ENCODE measurements at places on chromosomes 5 and 9.

DNA sequence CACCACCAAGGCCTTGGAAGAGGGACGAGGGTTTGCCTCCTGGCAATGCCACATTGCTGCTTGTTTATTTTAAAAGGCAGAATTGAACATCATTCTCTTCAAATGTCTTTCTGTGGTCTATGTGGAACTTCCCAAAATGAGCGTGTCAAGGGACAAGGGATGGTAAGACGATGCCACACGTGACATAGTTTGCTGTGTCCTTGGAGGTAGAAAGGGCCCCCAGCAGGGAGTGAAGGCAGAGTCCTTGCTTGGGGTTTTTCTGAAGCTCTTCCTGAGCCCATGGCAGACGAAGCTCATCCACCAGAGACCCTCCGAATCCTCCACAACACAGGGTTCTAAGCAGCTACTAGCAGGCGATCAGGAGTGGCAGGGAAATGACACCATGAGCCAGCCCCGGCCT, 28.3 kb downstream of the PRRX2 start:
- H3K4me3 ChIP-seq = no peak overlapping the region
- H3K27me3 ChIP-seq = no peaks in the 10 kb centered on the region
- no peak overlapping the region for H3K27ac ChIP-seq
- H3K36me3 ChIP-seq = no peaks in the 10 kb centered on the region

DNA sequence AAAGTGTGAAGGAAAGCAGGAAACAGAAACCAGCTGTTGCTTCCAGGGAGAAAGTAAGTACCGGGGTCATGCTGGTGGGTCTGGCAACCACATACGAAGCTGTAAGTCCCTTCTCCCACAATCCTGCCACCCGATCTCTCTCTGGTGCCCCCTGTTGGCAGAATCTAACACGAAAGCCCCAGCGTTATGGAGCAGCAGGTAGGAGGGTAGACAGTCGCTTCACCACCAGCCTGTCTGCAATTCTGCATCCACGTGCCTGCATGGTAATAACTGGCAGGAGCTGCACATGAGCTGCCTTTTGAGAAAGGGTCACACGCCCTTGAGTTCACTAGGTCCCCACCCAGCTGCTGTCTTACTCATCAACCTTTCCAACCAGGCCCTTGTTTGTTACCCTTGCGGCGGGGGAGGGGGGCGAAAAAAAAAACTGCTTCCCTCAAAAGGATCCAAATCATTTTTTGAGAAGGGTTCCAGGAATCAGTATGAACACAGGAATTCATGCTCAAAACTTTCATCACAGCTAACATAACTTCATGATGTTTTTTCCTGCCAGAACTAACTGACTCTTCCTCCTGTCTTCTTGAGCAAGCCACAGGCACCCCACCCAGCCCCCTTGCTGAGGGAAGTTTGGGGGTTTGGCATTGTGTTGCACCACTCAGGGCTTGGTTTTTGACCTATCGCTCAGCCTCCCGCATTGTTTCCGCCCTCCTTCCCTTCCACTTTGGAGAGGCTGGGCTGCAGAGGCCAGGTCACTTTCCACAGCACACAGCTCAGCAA, 19.6 kb upstream of the TMEM252 start:
- no peaks in the 10 kb centered on the region for H3K4me1 ChIP-seq
- H3K27me3 ChIP-seq = no peaks in the 10 kb centered on the region
- H3K4me3 ChIP-seq = no peak overlapping the region
- no peak for DNase-seq
- H3K27ac ChIP-seq = no peak overlapping the region
- H3K36me3 ChIP-seq = no peaks in the 10 kb centered on the region

DNA sequence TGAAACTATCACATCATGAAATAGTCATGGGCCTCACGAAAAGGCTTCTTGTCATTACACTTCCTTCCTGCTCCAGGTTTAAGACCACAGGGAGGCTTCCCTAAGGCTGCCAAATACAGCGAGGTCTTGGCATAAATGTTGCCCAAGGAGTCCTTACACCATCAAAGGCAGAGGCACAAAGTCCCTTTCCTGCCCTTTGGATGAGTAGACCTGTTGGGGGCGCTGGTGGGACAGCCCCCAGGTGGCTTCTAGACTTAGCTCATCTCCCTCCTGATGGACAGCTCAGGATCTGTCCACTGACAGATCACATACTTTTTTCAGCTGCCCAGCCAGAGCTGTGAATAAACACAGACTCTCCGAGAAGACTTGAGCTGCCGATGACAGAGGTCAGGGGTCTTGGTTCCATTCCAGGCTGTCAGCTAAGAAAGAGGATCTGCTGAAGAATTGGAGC, 15.5 kb upstream of the MEGF9 start:
- H3K27ac ChIP-seq = peak overlapping the region; percentile 2
- no peaks in the 10 kb centered on the region for H3K27me3 ChIP-seq
- no peak overlapping the region for H3K4me3 ChIP-seq
- DNase-seq = no peak
- no peaks in the 10 kb centered on the region for H3K4me1 ChIP-seq

- DNase-seq = no peak
- H3K27ac ChIP-seq = no peak overlapping the region
- no peaks in the 10 kb centered on the region for H3K36me3 ChIP-seq
- no peaks in the 10 kb centered on the region for H3K4me1 ChIP-seq
Measured at GRCh38 chr5:98777295-98777694, 3.8 kb downstream of the RGMB start.

- H3K4me1 ChIP-seq = no peaks in the 10 kb centered on the region
- no peaks in the 10 kb centered on the region for H3K36me3 ChIP-seq
- H3K4me3 ChIP-seq = no peak overlapping the region
- no peak overlapping the region for H3K27ac ChIP-seq
Measured at GRCh38 chr5:63768221-63768620, 194.0 kb downstream of the HTR1A start.

- no peaks in the 10 kb centered on the region for H3K36me3 ChIP-seq
- peaks cover 2% of the 10 kb centered on the region for H3K4me1 ChIP-seq
- DNase-seq = no peak
- H3K27ac ChIP-seq = peak overlapping the region; percentile 89
- H3K4me3 ChIP-seq = peak overlapping the region; percentile 48
Measured at GRCh38 chr9:35730486-35730854, 1.5 kb downstream of the TLN1 start.

GRCh38 chr5:27590503-27590902, 552.1 kb upstream of the CDH9 start:
- no peak for DNase-seq
- no peak overlapping the region for H3K27ac ChIP-seq
- no peaks in the 10 kb centered on the region for H3K36me3 ChIP-seq
- no peaks in the 10 kb centered on the region for H3K4me1 ChIP-seq
- H3K27me3 ChIP-seq = no peaks in the 10 kb centered on the region
- H3K4me3 ChIP-seq = no peak overlapping the region

- peak overlapping the region; percentile 2 for H3K27ac ChIP-seq
- peak; percentile 91 for DNase-seq
- H3K27me3 ChIP-seq = no peaks in the 10 kb centered on the region
- H3K4me3 ChIP-seq = no peak overlapping the region
- H3K4me1 ChIP-seq = peaks cover 2% of the 10 kb centered on the region
Measured at GRCh38 chr9:2570615-2571479, 50.7 kb upstream of the VLDLR start.

GRCh38 chr5:17157294-17157693, 60.1 kb upstream of the BASP1 start:
- no peak for DNase-seq
- H3K4me1 ChIP-seq = no peaks in the 10 kb centered on the region
- no peaks in the 10 kb centered on the region for H3K36me3 ChIP-seq
- H3K27ac ChIP-seq = no peak overlapping the region
- H3K4me3 ChIP-seq = no peak overlapping the region
- H3K27me3 ChIP-seq = no peaks in the 10 kb centered on the region

DNA sequence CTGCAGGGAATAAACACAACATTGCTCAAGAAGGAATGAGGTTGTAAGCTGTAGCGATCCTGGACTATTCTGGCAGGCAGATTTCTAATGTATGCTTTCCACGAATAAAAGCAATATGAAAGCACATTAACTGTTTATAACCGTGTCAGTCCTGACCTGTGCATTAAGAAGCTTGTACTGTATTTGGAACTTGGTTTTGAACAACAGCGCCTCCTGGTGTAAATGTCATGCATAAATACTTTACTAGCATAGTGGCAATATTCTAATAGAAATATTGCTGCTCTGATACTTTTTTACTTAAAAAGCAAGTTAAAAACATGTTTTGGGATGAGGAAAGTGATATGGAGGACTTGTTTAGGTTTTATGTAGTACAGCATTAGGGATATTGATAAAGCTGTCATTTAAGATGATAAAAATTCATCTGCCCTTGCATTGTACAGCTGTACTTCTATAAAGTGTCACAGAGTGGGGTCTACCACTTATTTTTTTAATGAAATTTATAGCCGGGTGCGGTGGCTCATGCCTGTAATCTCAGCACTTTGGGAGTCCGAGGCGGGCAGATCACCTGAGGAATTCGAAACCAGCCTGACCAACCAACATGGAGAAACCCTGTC, 70.7 kb upstream of the GNE start:
- no peaks in the 10 kb centered on the region for H3K36me3 ChIP-seq
- H3K4me1 ChIP-seq = no peaks in the 10 kb centered on the region
- no peak overlapping the region for H3K4me3 ChIP-seq
- DNase-seq = no peak
- H3K27ac ChIP-seq = no peak overlapping the region

DNA sequence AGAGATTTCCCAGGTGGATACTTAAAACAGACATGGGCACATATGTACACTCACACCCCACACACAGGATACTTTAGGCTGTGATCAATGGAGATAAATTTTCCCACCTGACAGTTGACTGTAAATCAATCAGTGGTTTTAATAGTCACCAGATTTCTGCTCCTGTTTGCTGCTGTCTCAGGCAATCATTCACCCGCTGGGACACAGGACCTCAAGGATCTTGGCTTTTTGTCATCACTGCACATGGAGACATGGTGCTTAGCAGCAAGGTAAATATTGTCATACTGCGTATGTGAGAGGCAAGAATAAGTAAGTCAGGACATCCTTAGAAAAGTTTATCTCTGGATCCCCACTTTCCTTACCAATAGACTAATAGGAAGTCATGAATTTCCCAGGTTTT, 60.8 kb upstream of the KLF9 start:
- no peak overlapping the region for H3K27ac ChIP-seq
- DNase-seq = no peak
- peaks cover 6% of the 10 kb centered on the region for H3K4me1 ChIP-seq
- H3K4me3 ChIP-seq = no peak overlapping the region
- H3K36me3 ChIP-seq = no peaks in the 10 kb centered on the region

- H3K27me3 ChIP-seq = no peaks in the 10 kb centered on the region
- H3K4me3 ChIP-seq = no peak overlapping the region
- no peak for DNase-seq
- H3K27ac ChIP-seq = no peak overlapping the region
- H3K36me3 ChIP-seq = no peaks in the 10 kb centered on the region
- H3K4me1 ChIP-seq = no peaks in the 10 kb centered on the region
Measured at GRCh38 chr5:149732324-149733128, 2.4 kb downstream of the PPARGC1B start.

DNA sequence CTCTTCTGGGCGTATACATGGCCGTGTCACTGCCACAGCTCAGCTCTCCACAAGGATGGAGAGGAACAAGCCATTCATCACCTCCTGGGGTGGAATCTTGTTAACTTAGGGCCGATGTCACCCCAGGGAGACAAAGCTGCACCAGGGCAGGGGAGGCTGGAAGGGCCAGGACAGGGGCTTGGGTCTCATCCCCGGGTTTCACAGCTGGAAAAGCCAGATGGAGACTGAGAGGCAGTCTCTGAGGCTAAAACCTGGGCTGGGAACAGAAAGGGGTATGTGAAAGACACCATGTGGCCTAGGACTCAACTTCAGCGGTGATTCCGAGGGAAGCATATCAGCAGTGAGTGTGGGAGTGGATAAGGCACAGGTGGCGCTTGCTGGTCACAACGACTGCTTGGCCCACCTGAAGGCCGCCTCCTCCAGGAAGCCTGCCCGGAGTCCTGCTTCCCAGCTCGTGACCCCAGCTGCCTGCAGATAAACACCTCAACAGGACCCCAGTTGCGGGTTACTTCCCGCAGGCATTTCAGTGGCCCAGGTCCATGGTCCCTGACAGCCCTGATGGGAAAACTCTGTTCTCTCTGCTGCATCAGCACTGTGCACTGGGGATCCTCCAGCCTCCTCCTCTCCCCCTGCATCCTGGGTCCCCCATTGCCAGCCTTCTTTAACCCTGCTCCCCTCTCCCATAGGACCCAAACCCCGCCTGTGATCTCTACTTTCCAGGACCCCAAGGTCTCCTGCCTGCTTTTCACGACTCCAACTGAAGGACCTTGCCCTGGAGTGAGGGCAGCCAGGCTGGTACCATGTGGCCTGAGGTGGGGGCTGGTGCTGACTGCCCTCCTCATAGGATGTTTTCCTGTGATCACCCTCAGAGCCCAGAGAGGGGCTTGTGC, 51.7 kb upstream of the FCN1 start:
- H3K4me1 ChIP-seq = no peaks in the 10 kb centered on the region
- H3K36me3 ChIP-seq = no peaks in the 10 kb centered on the region
- peak; percentile 27 for DNase-seq

- H3K4me3 ChIP-seq = no peak overlapping the region
- H3K27ac ChIP-seq = no peak overlapping the region
- H3K36me3 ChIP-seq = no peaks in the 10 kb centered on the region
Measured at GRCh38 chr5:159629158-159629557, 287.1 kb upstream of the ADRA1B start.

- H3K36me3 ChIP-seq = no peaks in the 10 kb centered on the region
- no peak overlapping the region for H3K27ac ChIP-seq
- H3K4me1 ChIP-seq = no peaks in the 10 kb centered on the region
- H3K4me3 ChIP-seq = no peak overlapping the region
- no peaks in the 10 kb centered on the region for H3K27me3 ChIP-seq
- no peak for DNase-seq
Measured at GRCh38 chr5:77662635-77663034, 24.1 kb upstream of the OTP start.

DNA sequence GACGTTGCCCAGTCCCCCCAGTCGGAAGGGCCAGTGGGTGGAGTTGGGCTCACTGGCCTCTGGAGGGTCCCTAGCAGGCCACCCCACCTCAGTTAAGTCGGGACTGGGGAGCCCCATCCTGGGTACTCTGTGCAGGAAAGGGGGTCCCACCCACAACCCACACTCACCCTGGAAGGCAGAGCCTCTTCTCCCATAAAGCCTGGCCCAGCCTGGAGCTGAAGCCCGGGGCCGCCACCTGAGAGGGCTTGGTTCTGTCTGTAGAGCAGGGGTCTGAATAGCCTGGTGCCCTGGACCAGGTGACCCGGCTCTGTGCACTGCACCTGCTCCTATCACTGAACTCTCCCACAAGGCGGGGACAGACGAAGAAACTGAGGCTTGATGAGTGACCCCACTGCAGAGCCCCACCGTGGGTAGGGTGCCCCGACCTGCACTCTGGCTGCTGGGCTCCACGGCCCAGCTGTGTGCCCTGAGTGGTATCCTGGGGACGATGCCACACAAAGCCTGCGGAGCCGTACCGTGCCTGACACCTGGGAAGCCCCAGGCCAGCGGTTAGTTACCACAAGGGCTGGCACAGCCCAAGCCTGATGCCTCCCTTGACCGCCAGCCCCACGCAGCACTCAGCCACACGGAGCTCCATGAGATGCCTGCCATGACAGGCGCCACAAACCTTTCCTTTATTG, 7.3 kb downstream of the PTGES2 start:
- H3K27me3 ChIP-seq = no peaks in the 10 kb centered on the region
- no peak overlapping the region for H3K4me3 ChIP-seq
- DNase-seq = peak; percentile 39
- H3K36me3 ChIP-seq = peaks cover 1% of the 10 kb centered on the region
- H3K27ac ChIP-seq = no peak overlapping the region
- no peaks in the 10 kb centered on the region for H3K4me1 ChIP-seq

- no peak overlapping the region for H3K4me3 ChIP-seq
- H3K27me3 ChIP-seq = no peaks in the 10 kb centered on the region
- DNase-seq = no peak
- no peaks in the 10 kb centered on the region for H3K36me3 ChIP-seq
Measured at GRCh38 chr9:7976856-7977255, 177.3 kb upstream of the DMAC1 start.

All from aorta (tissue), 5 donors.